ENCODE measurements at places on chromosomes 6 and 20. TPM values are rescaled to one million over a fixed set of nuclear protein-coding genes. Genes with fewer than 3 reads are reported as not detected.

Gene WFDC13
- not detected for total RNA-seq

Gene RHAG
- 0.62 TPM for total RNA-seq

DNA sequence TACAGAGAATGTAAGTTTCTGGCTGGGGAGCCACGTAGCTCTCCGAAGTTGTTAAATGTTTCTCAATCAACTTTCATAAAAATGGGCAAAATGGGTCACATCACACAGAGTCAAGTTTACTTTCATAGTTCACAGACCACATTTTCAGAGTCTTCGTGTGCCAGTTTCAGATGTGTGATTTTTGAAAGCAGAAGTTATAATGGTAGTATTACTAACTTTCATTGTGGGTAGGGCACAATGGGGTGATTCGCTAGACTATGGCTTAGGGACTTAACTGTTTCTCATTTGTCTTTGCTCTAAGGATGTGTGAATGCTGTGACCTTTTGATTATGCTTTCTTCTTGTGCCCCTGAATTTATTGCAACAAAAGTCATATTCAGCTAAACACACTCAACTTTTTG lies 109.0 kb upstream of the SUPT3H start:
- no peak for DNase-seq

DNA sequence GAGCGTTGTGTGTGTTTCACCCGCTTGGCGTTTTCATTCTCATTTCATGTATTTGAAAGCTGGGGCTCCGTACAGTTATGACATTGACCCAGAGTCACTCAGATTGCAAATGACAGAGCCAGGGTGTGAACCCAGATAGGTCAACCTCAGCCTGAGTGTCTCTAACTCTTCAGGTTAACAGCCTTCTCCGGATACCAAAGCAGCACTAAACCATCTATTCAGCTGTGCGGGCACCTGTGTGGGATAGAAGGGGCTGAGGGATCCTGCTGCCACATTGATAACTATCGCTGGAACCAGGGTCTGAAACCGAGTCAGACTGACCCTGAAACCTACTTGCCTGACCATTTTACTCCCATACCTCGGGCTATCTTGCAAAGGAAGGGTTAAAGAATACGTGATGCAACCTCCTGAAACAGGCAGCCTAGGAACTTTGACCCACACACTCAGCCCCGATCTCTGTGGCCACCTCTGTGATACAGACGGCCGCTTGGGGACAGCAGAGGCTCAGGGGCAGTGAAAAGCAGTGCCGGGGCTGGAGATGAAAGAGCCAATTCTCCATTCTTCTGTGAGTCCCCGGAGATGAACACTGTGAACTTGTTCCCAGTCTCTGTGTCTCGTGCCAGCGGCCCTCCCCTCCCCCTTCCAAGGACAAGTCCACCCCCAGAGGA lies 233.5 kb upstream of the QKI start:
- peak; percentile 88 for DNase-seq

GRCh38 chr20:4800676-4801449 lies 79.2 kb downstream of the PRND start:
- DNase-seq = no peak

Data from Right ventricle myocardium superior (tissue), 1 donor.